ENCODE measurements at places on chromosomes 7 and 10. TPM values are rescaled to one million over a fixed set of nuclear protein-coding genes. Genes with fewer than 3 reads are reported as not detected.
A peak's percentile ranks its signal among the peaks of the same experiment; 100 is the strongest.

DNA sequence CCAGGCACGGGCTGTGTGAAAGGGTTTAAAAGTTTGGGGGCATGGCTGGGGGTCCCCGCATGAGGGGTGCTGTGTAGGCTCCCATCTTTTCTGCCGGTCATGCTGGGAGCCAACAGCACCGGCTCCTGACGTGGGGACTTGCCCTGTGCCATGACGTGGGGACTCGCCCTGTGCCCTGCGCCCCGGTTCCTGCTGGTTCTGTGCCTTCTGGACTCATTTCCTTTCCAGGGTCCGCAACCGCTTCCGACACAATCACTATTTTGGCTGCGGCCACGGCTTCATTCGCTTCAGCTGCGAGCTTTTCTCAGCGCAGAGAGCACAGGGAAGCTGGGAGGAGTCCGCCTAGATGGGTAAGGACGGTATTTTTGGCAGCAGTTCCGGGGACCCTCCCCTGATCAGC is 7.6 kb upstream of the GIMAP8 start:
- H3K27me3 ChIP-seq, result no peaks in the 10 kb centered on the region
- H3K4me3 ChIP-seq, result no peak overlapping the region
- no peaks in the 10 kb centered on the region for H3K36me3 ChIP-seq
- no peak overlapping the region for H3K27ac ChIP-seq

DNA sequence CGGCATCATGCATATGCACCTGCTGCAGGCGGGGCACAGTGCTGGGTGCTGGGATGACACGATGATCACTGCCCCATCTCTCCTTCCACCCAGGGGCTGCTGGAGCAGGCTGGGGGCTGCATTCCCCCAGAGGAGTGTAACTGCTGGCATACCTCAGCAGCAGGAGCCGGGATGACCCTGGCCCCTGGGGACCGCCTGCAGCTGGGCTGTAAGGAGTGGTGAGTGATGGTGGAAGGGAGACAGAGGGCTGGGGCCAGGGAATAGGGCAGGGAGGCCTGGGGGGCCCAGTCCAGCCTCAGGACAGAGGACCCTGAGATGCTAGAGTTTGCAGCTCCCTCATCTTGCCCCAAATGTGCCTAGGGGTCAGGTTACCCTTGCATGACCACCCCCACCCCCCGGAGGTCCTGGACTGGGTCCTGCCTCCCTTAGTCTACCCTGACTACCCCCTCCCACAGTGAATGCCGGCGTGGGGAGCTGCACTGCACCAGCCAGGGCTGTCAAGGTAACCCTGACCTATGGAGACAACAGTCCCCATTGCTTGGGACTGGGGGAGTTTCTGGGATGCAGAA is 14.5 kb upstream of the ZNF862 start:
- H3K27me3 ChIP-seq, result no peaks in the 10 kb centered on the region
- peak; percentile 46 for DNase-seq
- H3K27ac ChIP-seq, result no peak overlapping the region
- no peaks in the 10 kb centered on the region for H3K4me1 ChIP-seq

- no peak for DNase-seq
- H3K36me3 ChIP-seq, result no peaks in the 10 kb centered on the region
- no peaks in the 10 kb centered on the region for H3K27me3 ChIP-seq
- H3K27ac ChIP-seq, result no peak overlapping the region
- H3K4me3 ChIP-seq, result no peak overlapping the region
Observed at GRCh38 chr10:98852686-98853085, 383.0 kb downstream of the HPSE2 start.

DNA sequence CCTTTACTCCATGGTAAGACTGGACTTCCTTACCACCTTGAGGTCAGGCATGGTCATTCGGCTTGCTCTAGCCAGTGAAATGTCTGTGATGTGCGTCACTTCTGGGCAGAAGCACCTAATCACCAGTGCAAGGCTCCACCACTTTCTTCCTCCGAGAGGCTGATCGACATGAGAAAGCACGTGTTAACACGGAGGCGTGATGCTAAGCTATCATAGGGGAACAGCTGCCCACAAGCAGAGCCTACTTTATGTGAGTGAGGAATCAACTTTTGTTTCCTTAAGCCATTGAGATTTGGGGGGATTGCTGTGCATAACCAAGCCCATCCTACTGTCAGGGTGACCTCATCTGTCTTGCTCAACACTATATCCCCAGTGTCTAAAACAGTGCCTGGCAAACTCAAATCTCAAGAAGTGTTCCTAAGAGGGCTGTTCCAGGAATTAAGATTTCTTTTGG is 23.1 kb upstream of the SAR1A start:
- H3K27me3 ChIP-seq, result no peaks in the 10 kb centered on the region
- peak overlapping the region; percentile 86 for H3K27ac ChIP-seq
- no peak overlapping the region for H3K4me3 ChIP-seq
- peaks cover 6% of the 10 kb centered on the region for H3K36me3 ChIP-seq
- DNase-seq, result no peak

GRCh38 chr10:34081347-34081743 is 733.8 kb downstream of the PARD3 start:
- H3K4me1 ChIP-seq, result no peaks in the 10 kb centered on the region
- no peak overlapping the region for H3K4me3 ChIP-seq
- peak overlapping the region; percentile 0 for H3K27ac ChIP-seq

DNA sequence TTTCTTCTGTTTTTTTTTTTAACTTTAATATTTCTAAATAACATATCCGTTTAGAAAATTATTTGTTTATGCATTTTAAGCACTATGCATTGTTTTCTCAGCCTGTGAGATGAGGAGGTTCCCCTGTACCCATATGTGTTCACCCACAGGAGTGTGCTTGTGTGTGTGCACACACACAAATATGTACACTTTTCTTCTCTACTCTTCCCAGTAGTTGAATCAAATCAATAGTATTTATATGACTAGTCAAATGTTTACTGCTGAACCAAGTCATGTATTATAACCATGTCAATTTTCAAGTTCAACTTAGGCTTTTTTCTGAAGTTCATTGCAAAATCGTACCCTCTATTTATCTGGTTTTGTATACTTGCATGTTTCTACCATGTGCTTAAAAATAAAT is 37.3 kb downstream of the HDAC9 start:
- DNase-seq, result no peak
- no peak overlapping the region for H3K27ac ChIP-seq
- H3K4me3 ChIP-seq, result no peak overlapping the region
- no peaks in the 10 kb centered on the region for H3K27me3 ChIP-seq
- no peaks in the 10 kb centered on the region for H3K36me3 ChIP-seq

GRCh38 chr10:31143331-31143935 is 111.8 kb upstream of the ZNF438 start:
- H3K4me3 ChIP-seq, result no peak overlapping the region
- H3K4me1 ChIP-seq, result peaks cover 11% of the 10 kb centered on the region
- no peaks in the 10 kb centered on the region for H3K27me3 ChIP-seq
- H3K36me3 ChIP-seq, result no peaks in the 10 kb centered on the region
- no peak overlapping the region for H3K27ac ChIP-seq
- DNase-seq, result no peak

The CYP2C9 gene
- 0.20 TPM for total RNA-seq
